ENCODE measurements at places on chromosomes 3 and 15. TPM values are rescaled to one million over a fixed set of nuclear protein-coding genes. Genes with fewer than 3 reads are reported as not detected.

COL7A1 gene
- not detected for polyA plus RNA-seq

DNA sequence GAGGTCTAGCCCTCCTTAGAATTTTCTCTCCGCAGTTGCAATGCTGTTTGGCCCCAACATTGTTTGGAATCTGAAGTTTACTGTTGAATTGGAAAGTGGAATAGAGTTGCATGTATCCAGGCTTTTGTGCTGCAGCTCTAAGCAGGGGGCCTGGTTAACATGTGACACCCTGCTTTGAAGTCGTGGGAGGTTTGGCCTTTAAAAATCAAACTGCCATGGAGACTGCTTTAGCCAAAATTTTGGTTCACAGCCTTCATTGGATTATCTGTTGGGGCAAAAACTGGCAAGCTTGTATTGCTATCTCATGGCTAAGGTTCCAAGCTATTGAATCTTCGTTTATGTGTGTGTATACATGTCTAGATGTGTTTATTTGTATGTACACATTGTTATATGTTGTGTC lies 15.8 kb downstream of the CYP11A1 start:
- no peak overlapping the region for H3K4me3 ChIP-seq
- no peaks in the 10 kb centered on the region for H3K27me3 ChIP-seq
- no peak for DNase-seq
- H3K36me3 ChIP-seq, result no peaks in the 10 kb centered on the region
- no peak overlapping the region for H3K27ac ChIP-seq
- no peaks in the 10 kb centered on the region for H3K4me1 ChIP-seq

DNA sequence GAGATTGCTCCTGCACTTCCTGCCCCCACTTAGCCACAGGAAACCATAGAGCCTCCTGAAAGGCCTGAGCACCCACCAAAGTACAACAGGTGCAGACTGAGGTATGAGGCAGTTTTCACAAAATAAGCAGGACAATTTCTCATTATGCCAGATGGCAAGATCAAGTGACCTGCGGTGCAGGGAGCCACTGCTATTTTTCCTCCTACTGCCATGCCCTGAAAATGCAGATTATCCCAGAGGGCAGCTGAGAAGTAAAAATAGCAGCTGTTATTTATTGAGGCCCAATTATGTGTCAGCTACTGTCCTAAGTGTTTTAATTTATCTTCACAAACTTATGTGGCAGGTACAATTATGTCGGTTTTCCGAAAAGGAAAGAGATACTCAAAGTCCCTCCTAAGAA lies 209.5 kb upstream of the ST8SIA2 start:
- H3K27me3 ChIP-seq, result peaks cover 3% of the 10 kb centered on the region
- no peak overlapping the region for H3K4me3 ChIP-seq
- no peak overlapping the region for H3K27ac ChIP-seq
- H3K4me1 ChIP-seq, result peaks cover 6% of the 10 kb centered on the region
- no peaks in the 10 kb centered on the region for H3K36me3 ChIP-seq

NANOGP8 gene
- polyA plus RNA-seq, result not detected

DNA sequence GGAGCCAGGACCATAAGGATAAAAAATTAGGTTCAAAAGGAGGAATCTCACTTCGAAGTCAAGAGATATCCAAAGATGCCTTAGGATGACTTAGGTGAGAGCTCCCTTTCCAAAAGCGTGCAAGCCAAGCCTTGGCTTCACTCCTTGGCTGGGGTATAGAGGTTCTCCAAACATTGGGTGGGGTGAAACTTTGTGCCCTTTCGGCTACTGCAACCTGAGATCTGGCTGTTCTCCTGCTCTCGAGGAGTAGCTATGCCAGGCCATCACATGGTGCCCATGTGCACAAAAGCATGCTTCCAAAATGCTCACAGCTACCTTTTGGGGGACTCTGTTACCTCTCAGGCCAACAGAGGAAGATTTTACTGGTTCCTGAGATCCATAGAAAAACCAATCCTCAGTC lies 373.8 kb downstream of the EPHB1 start:
- no peaks in the 10 kb centered on the region for H3K4me1 ChIP-seq
- H3K36me3 ChIP-seq, result no peaks in the 10 kb centered on the region

RTP1 gene
- polyA plus RNA-seq, result not detected

DNA sequence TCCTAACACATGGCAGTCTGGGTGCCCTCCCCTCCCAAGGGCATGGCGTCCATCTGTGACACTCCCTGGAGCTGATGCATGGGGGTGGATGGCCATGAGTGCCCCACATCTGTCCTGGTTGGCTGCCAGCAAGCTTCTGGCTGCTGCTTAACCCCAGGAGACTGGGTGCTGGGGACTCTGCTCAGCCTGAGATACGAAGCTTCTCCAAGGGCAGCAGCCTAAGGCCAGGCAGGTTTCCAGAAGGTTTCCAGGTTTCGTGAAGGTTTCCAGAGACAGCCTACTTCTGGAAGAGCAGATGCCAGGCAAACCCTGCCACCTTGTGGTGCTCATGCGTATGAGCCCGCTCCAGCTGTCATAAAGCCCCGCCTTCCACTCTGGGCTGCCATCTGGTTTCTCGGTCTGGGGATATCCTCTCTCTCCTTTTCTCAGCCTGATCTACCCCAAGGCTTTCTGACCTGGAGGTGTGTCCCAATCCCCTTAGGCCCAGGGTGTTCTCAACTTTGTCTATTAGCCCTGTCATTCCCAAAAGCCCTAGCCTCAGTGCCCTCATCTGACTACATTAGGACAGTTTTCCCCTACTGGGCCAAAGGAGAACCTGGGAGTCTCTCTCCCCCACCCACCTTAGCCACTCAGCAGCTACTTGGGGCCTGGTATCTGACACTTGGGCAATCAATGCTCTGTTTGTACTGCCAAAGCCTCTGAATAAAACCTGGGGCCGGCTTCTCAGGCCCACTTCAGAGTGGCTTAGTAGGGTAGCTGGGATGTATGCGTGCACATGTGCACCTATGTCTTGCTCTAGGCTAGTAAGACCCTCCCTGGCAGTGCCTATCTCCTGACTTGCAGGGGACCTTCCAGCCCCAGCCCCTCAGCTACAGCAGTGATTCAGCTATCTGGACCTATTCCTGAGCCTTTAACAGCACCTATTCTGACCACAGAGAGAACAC lies 12.0 kb downstream of the MRPL46 start:
- peaks cover under 1% of the 10 kb centered on the region for H3K4me1 ChIP-seq
- no peak overlapping the region for H3K4me3 ChIP-seq
- no peak for DNase-seq
- peaks cover 6% of the 10 kb centered on the region for H3K36me3 ChIP-seq
- H3K27ac ChIP-seq, result no peak overlapping the region
- H3K27me3 ChIP-seq, result no peaks in the 10 kb centered on the region

GRCh38 chr15:47806008-47806407 lies 88.7 kb downstream of the SEMA6D start:
- no peak overlapping the region for H3K27ac ChIP-seq
- H3K27me3 ChIP-seq, result no peaks in the 10 kb centered on the region
- DNase-seq, result no peak
- no peak overlapping the region for H3K4me3 ChIP-seq
- H3K36me3 ChIP-seq, result no peaks in the 10 kb centered on the region
- H3K4me1 ChIP-seq, result no peaks in the 10 kb centered on the region

Measured in immature natural killer cell (primary cell).